Trophoblast cell (in vitro differentiated cells and primary cell): ENCODE measurements at places on chromosomes 16 and 17.

DNA sequence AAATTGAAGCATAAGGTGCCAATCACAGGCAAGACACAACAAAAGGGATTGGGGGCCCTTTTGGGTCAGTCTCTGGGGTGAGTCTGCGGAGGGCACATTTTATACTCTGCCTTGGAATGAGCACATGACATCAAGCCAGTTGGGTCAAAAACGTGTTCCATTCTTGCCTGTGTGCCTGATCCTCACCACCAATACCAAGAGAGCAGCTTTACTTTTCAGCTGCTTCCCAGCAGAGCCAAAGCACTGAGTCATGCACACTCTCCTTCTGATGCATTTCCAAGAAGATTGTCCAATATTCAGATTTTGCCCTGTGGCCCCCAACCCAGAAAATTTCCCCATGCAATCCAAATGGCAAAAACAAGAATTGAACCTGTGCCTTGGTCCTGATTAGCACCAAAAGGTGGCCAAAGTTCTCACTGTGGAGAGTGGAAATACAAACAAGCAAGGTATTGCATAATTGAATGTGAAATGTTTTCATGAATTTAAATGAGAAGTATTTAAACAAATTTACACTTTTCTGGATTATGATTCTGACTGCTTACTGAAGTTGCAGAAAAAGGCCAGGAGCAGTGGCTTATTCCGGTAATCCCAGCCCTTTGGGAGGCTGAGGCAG is 217.8 kb upstream of the SOX9 start:
- no peak for DNase-seq

- peak; percentile 21 for DNase-seq
These were observed 35.7 kb downstream of the CACNA1H start for GRCh38 chr16:1188432-1189189.

DNA sequence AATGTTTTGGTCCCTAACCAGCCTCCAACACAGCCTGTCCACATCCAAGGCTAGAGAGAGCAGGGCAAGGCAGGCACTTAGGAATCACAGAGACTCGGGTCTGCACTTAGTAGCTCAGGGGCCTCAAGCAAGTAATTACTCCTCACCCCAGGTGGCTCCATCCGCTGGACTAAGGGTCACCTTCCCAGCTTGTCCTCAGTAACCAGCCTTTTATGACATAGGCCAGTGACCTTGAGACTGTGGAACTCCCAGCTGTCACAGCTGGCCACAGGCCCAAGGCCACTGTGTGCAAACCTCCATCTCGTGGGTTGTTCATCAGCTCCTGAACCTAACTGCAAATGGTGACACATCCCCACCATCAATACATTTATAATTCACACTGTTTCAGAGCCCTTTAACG is 68.6 kb downstream of the CDYL2 start:
- no peak for DNase-seq

DNA sequence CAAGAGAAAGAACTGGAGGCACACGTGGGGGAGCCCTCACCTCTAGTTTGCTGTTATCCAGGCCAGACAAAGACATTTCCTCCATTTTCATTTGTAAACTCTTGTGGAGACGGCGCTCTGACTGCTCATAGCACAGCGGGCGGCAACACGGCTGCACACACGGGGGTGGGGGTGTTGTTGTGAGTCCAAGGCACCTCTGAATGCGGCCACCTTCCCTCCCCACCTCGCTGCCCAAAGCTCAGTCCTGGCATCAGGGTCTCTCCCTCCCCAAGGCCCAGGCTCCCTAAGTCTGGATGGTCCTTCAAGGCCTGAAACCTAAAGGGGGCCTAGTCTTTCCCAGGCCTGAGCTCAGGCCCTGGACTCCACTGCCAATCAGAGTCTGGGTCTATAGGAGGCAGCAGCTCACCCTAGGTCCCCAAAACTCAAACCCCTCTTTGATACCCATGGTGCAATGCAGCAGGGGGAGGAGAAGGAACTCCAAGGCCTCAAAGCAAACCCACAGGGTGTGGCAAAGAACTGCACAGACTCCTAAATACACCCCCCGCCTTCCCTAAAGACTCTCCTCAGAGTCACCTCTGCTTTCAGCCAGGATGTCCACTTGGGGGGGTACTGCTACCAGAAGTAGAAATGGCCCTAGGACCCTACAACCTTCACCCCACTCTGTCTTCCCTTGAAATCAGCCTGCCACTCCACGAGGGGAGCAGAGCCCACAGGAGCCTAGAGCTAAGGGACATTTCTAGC is 1.5 kb downstream of the ATXN7L3 start:
- DNase-seq, result no peak

DNA sequence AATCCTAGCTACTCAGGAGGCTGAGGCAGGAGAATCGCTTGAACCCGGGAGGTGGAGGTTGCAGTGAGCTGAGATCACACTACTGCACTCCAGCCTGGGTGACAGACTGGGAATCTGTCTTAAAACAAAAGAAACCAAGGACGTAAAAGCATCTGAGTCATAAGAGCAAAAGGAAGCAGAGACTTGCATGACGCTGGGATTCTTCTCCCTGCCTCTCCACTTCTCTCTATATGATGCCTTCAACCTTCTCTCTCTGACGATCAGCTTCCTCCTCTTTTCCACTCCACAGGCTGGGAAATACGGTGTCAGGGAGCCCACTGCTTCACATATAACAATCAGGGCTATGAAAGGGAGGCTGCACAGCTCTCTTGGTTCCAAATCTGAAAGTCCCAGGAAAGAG is 43.2 kb upstream of the CCL1 start:
- no peak for DNase-seq

- no peak for DNase-seq
These were observed 7.2 kb upstream of the AATK start for GRCh38 chr17:81173052-81173761.

DNA sequence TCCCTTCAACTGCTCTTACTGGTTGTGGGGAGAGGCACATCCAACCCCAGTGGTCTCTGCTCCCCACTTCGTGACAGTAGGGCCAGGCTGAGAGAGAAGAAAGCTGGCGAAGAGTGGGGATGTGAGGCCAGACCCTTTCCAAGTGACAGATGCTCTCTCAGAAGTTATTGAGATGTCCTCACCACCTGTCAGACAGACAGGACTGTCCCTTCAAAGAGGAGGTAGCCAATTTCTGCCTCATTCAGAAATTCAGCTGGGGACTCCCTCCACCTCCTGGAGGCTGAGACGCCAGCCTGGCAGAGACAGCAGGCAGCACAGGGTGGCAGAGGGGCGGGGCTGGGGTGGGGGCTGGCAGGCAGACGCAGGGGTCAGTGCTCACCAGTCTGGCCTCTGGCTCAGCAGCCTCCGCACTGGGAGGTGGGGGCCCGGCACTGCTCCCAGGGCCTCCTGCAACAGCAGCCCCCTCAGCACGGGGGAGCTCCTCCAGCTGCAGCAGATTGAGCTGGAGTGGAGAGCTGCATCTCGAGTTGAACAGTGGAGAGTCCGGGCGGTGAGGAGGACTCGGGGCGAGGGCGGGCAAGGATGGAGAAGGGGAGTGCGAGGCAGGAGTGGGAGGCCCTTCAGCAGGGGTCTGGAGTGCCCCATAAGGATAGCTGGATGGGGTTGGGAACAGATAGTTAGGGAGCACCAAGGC is 9.2 kb downstream of the PER1 start:
- no peak for DNase-seq

- DNase-seq, result peak; percentile 30
These were observed 46.2 kb upstream of the TNRC6A start for GRCh38 chr16:24683250-24683649.

GRCh38 chr17:78969865-78970264 is 9.9 kb downstream of the LGALS3BP start:
- no peak for DNase-seq

GRCh38 chr17:59892251-59892923 is 356 bp downstream of the TUBD1 start:
- no peak for DNase-seq

- DNase-seq, result peak; percentile 47
These were observed at the start of gene RAMP2 for GRCh38 chr17:42760652-42761581. Gene RAMP2, plus strand, starts transcription at chr17:42761227. Its CDS starts 35 bp downstream, at chr17:42761262.
